NCI-H2171 treated with DMSO at 0.1 percent for 48 hours (cell line): ENCODE measurements at places on chromosomes 16 and 17.

DNA sequence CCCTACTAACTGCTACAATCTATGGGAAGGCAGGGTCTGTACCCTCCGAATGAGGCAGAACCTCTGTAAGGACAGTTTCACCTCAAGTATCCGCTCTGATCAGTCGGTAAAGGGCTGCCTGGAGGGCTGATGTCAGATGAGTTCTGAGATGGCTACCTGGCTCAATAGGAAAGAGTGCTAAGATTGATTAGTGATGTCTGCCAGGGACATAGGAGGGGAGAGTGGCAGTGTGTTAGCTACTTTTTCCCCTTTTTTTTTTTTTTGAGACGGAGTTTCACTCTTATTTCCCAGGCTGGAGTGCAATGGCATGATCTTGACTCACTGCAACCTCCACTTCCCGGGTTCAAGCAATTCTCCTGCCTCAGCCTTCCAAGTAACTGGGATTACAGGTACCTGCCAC is 39.1 kb upstream of the CDC42EP4 start:
- DNase-seq, result no peak

- no peak for DNase-seq
Measured at GRCh38 chr16:50838885-50839284, 97.0 kb downstream of the CYLD start.

GRCh38 chr16:26756633-26757032 is 310.1 kb upstream of the C16orf82 start:
- DNase-seq, result no peak

GRCh38 chr17:17570140-17570797 is 21.2 kb downstream of the PEMT start:
- DNase-seq, result peak; percentile 87

DNA sequence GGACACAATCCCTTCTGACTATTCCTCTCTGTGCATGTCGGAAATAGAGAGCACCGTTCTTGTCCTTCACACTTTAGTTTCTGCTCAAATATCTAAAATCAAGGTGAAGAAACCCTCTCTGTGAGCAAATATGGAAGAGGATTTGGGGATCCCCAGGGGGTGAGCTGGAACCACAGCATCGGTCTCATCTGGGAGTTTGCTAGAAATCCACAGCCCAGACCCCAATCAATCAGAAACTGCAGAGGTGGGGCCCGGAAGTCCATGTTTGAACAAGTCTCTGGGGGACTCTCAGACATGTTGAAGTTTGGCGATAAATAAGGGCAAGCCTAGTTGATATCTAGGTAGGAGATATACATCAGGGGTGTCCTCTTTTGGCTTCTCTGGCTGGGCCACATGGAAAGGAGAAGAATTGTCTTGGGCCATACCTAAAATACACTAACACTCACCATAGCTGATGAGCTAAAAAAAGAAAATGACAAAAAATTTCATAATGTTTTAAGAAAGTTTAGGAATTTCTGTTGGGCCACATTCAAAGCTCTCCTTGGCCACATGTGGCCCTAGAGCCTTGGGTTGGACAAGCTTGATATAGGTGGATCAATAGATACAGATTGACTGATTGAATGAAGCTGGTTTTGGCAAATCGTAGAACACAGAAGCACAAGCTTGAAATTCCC is 168.0 kb upstream of the FOXF1 start:
- DNase-seq, result no peak

- no peak for DNase-seq
Measured at GRCh38 chr17:58301504-58302150, 20.9 kb upstream of the MPO start.

DNA sequence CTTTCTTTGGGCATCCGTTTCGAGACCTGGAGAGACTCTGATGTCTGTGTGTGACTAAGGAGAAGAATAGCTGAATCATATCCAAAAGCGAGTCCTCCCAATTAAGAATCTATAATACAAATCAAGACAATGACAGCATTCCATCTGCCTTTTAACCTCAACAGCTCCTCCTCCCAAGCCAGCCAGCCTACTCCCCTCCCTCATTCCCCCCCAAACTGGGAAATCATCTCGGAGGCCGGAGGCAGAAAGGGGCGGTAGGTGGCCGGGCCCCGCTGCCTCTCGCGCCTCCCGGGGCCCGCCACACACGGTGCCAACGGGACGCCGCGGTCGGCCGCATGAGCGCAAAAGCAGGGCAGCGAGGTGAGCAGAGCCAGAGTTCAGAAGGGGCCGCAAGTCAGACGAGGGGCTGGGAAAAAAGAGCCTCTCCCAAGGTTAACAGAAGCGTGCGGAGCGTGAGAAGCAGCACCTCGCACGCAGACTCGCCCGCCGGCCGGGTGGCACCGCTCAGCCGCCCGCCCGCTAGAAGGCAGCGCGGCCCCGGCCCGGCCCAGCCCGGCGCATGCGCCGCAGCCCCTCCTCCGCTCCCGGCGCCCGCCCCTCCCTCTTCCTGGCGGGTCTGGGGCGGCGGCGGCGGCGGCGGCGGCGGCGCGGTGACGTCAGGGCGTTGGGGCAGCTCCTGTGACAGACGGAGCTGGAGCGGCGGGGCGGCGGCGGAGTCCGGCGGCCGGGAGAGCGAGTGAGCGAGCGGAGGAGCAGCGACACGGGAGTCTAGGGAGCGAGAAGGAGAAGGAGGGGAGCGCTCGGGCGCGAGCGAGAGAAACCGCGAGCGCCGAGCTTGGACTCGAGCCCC is at the start of gene PAFAH1B1:
PAFAH1B1 (plus strand) TSS at position 684 of the 850 bp plus-strand sequence. CDS start 44,635 bp downstream, outside the sequence.
- peak; percentile 93 for DNase-seq

DNA sequence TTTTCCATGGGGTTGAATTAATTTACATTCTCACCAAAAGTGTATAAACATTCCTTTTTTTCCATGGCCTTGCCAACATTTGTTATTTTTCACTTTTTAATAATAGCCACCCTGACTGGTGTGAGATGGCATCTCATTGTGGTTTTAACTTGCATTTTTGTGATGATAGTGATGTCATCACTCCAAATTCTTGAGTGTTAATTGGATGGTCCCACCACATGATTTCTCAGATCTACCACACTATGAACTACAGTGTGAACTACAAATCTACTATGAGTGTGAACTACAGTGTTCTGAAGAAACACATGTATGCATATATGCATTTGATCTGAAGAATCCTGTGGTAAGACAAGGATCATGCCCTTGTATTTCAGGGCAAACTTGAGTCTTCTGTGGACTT is 340.1 kb downstream of the ABCC12 start:
- no peak for DNase-seq

GRCh38 chr17:18889658-18890057 is 31.7 kb downstream of the PRPSAP2 start:
- DNase-seq, result no peak

DNA sequence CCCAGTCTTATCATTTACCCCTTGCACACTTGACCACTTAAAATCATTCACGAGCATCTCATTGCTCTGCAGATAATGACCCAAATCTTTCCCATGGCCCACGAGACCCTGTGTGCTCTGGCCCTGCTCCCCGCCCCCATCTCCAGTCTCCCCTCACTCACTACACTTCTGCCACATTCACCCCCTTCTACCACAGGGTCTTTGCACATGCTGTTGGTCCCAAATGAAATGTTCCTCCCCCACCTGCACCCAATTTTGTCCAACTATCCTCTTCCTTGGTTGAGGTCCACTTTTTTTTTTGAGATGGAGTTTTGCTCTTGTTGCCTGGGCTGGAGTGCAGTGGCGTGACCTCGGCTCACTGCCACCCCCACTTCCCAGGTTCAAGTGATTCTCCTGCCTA is 39.2 kb downstream of the CCDC42 start:
- DNase-seq, result no peak

DNA sequence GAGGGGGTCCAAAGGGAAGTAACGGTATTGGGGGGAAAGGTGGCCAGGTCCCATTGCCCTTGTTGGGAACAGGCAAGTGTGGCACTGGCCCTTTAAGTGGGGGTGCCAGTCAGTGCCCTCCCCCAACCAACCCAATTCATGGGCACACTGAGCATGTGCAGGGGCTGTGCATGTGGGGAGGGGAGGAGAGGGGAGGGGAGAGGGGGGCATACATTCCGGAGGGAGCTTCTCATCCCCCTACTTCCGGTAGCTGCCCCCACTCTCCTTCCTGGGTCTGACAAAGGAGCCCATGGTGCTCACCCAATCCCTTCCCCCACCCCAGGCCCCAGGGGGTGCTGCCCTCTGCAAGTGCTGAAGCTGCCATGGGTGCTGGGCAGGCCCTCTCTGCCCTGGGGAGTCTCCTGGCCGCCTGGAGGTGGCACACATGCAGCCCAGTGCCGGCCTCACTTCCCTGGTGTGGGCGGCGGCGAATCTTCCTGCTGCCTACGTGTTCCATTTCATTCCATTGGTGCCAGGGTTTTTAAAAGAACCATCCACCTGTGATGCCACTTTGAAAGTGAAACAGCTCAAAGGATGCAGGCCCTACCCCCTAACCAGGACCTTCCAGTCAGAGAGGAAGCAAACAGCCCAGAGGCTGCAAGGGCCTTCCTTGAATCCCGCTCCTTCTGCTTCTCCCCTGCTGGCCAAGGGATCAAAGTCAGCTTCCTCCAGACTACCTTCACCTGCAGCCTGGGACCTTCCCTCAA is 11.0 kb downstream of the HEXIM2 start:
- no peak for DNase-seq

DNA sequence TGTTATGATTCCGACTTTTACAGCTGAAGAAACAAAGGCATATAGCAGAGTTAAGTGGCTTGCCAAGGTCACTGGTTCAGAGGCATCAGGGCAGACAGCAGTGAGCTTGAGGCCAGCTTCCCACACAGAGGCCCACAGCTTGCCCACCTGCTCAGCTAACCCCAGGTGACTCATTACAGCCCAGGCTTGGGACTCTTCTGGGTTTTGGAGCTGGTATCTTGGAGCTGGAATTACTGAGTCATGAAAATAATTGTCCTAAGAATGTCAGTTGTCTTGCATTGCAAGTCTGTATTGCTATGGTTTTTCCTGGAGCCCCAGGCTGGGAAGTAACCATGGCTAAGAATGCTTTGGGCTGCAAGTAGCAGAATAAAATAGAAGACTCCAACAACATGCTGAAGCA is 32.4 kb upstream of the IRX3 start:
- DNase-seq, result no peak

DNA sequence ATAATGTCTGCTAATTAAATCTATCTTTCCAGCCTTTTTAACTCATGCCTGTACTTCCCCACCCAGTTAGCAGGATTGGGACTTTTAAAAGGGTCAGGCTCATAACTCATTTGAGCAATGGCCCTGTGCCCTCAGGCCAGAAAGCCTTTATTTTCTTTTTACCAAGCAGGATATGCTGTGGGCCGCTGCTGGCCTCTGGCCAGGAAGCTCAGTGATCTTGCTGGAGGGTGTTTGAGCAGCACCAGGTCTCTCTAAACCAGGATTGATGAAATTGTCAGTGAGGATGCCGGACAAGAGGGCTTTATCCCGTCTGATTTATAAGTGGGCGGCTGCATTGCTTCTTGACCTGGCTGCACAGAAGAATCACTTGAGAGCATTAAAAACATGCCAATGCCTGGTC is 187.8 kb downstream of the RAB11FIP4 start:
- DNase-seq, result no peak

GRCh38 chr17:26963163-26963503 is 330.8 kb upstream of the WSB1 start:
- no peak for DNase-seq

GRCh38 chr16:89565256-89565505 is 4.7 kb downstream of the RPL13 start:
- no peak for DNase-seq

GRCh38 chr16:85202631-85203461 is 90.6 kb upstream of the CIBAR2 start:
- peak; percentile 43 for DNase-seq

DNA sequence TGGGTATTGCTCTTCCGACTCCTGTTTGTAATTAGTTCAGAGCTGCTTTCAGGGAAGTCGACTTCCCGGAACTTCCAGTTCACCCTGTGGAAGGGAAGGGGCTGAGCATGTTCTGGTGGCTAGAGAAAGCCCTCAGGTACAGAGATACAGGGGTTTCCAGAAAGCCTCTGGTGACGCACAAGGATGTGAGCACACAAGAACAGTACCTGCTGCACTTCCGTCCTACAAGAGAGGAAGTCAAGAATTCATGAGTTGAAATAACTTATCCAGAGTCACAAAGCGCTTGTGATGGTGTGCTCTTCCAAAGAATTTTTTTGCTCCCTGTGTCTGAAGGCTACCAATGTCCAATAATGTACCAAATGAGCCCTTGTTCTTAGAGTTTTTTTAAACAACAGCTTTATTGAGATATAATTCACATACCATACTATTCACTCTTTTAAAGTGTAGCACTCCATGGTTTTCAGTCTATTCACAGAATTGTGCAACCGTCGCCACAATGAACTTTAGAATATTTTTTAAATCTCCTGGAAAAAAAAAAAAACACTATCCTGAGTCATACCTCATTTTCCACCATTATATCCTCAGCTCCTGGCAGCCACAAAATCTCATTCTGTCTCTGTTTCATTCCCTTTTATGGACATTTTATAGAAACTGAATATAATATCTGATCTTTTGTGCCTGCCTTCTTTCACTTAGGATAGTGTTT is 327.6 kb downstream of the CDH13 start:
- DNase-seq, result no peak

DNA sequence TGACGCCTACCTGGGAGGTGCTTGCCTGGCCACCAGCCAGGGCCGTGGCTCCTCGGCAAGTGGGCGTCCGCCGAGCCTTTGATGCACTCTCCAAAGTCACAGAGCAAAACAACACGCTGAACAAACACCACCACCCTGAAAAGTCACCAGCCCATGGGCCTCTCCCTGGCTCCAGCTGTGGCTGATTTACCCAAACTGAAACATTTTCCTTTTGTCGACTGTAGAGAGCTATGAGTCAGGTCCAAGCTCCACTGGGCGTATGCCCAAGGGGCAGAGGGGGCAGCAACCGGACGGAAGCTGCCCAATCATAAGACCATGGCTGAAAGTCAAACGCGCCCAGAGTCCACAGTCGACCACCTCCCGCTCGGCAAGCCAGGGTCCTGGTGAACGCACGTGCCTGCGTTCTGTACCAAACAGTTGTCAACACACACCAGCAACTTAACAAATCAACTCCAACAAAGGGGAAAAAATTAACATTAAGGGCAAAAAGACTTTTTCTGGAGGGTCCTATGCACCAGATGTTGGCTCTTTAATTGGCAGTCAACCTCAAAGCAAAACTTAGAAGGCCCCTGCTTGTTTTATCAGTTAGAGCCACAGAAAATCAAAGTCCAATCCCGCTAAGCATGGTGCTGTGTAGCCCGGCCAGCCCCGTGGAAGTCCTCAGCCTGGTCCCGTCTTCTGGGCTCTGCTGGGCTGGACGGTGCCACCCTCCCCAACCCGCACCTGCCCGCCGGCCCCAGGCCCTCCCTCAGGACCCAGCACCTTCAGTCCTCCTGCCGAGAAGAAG is 47.3 kb downstream of the TBC1D16 start:
- DNase-seq, result peak; percentile 34

GRCh38 chr17:80938556-80938955 is 53.1 kb upstream of the CHMP6 start:
- DNase-seq, result no peak

DNA sequence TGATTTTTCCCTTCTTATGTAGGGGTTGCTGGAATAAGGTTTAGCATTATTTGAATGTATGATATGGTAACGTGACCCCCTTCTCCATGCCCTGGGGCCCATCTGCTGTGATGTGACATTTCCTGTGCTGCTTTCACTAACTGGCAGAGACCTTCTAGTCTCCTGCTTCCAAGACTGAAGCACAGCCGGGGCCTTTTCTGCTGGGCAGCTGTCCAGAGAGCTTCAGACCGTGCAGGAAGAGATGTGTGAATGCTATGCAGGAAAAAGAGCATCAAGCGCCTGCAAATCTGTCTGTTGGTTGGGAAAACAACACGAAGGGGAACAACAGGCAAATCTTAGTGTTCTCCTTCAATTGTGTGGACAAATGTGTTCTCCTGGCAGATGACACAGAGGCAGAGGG is 128.5 kb downstream of the SPACA3 start:
- DNase-seq, result no peak

GRCh38 chr16:19735074-19735867 is 17.2 kb downstream of the IQCK start:
- no peak for DNase-seq

GRCh38 chr17:80847496-80848230 is 144.0 kb upstream of the CHMP6 start:
- DNase-seq, result no peak
